ENCODE measurements at places on chromosomes 5 and 9.

DNA sequence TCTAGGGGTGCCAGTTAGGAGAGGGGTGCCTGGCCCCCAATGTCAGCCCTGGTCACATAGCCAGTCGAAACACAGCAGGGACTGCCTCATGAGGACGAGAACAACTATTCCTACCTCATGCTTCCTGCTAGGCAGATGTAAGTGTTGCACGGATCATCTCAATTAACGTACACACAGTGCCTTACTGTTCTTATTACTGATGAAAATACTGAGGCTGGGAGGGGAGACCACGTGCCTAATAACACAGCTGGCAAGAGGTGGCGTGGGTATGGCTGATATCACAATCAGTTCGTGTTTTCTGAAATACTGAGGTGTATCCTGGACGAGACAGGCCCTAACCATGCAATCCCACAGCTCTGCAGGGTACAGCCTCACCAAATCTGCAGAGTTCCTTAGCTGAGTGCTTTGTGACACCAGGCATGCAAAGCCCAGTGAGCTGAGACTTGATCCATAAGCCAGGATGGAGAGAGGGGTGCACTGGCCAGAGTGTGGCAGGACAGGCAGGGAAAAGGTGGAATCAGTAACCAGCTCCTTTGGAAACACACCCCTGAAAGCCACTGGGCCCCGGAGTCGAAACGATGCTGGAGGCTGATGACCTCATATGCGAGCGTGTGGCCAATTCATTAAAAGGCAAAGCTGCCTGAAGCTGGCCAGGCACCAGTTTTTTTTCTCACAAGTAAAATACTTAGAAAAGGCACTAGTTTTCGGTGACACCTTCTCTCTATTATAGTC is 63.9 kb downstream of the PRRT1B start:
- no peak for DNase-seq

GRCh38 chr9:131697908-131698617 is 41.8 kb downstream of the RAPGEF1 start:
- no peak for DNase-seq

GRCh38 chr5:158033724-158034123 is 174.8 kb upstream of the CLINT1 start:
- no peak for DNase-seq

GRCh38 chr5:10595293-10595671 is 31.4 kb downstream of the ANKRD33B start:
- no peak for DNase-seq

DNA sequence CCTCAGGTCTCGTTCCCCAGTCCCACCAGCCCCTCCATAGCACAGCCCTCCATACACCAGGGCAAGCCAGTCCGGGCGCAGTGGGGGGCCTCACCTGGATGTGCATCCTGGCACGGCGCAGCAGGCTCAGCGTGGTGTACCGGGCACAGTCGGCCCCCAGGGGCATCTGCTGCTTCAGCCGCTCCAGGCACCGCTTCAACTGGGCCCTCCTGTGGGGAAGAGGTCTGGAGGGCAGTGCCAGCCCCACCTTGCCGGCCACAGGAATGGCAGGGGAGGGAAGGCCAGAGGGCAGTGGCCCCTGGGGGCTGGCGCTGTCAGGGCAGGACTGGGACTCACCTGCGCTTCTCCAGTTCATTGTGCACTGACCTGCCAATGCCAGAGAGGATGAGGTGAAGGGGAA is 1.4 kb downstream of the MXD3 start:
- no peak for DNase-seq

GRCh38 chr9:94692601-94693000 is 33.9 kb upstream of the AOPEP start:
- DNase-seq, result no peak

GRCh38 chr5:150107909-150108447 is 21.6 kb upstream of the CSF1R start:
- DNase-seq, result no peak

GRCh38 chr9:92345582-92345981 is 19.8 kb downstream of the CENPP start:
- DNase-seq, result no peak

DNA sequence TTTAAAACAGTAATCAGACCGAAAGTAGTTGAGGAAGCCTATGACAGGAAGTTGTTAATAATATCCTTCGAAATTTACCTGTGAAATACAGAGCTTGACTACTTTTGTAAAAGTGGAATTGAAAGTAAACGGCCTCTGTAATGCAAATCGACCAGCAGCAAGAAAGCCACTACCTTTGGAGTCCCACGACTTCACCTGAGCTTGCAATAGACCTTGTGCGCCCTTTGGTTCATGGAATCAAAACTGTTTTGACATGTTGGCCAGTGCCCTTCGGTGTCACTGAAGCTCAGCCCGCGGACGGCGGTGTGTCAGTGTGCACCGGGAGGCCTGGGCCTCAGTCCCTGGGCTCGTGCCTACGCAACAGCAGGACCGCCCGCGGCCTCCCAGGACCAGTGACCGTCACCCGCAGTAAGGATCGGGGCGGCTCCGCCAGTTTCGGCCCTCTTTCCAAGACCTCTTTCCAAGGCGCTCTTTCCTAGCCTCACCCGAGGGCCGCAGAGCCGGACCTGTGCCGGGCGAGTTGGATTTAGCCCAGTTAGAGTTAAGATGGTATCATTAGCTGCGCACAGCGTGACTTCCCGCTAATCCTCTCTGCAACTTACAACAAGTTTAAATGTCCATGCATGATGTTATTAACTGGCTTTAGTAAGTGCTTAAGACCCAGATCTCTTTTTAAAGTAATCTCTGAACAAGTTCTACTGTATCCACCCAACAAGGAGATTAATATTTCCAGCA is 223.3 kb downstream of the MEF2C start:
- DNase-seq, result no peak

DNA sequence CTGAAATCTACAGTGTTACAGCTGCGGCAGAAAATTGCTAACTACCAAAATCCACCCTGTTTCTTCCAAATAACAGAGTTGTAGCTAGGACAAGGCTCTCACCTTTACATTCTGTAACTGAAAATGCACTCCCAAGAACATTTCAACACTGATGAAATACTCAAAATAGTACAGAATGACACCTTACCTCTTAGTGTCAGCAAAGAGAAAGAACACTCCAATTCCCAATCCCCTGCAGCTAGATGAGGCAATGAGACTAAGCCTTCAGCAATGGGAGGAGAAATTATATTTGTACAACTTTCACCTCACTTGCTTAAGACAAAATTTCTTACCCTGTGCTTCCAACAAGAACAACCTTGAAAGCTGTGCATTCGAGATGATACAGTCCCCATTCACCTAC is 31.2 kb downstream of the STRBP start:
- no peak for DNase-seq

- no peak for DNase-seq
Measured at GRCh38 chr5:154103233-154103632, 64.5 kb downstream of the MFAP3 start.

DNA sequence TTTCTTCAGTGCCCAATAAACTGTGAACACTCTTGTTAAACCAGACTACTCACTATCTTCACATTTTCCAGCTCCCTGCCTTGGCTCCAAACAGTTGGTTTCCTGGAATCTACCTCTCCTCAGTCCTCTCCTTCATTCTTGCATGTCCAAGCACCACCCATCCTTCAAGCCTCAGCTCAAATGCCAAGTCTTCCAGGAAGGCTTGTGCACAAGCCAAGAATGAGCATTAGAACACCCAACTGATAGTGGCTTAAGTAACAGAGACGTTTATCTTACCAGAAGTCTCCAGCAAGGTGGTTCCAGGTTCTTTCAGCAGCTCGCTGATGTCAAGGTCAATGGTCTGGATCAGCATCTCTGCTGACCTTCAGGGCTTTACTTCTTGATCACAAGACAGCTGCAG is 60.1 kb downstream of the PTPDC1 start:
- no peak for DNase-seq

- no peak for DNase-seq
Measured at GRCh38 chr9:136447173-136447778, 7.6 kb upstream of the INPP5E start.

DNA sequence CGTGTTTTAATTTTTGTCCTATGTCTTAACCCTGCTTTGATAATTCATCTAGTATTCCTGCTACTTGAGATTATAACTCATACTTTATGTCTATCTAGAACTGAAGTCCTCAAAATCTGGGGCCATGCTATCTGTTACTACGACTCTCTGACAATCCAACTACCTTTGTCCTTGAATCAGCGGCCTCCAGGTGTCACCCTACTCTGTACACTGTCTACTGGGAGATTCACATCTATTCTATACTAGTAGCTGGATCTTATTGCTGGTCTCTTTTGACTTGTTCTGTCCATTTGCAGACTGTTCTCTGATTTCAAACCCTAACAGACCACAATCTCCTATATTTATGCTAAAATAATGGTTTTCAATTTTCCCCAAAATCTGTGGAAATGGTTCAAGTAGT is 225.5 kb upstream of the ELAVL2 start:
- no peak for DNase-seq

DNA sequence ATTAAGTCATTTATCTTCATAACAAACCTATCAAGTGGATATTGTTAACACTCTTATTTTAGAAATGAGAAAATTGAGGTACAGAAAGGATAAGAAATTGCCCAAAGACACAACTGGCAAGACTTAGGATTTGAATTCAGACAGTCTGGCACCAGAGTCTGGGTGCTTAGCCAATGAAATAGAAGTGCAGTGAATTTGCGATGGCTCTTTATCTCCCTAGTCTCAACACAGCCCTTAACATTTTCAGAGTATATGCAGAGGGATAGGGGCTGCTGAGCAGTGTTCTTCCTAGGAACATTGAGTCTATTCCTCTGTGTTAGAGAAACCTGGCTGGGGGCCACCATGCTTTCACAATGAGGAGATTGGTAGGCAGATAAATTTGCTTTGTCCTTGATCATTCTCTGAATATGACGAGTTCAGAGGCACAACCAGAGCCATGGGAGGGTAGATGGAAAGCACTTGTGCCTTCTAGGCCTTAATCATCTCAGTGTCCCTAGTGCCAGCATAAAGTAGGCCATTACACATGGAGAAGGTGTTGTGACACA is 6.1 kb upstream of the FSD1L start:
- no peak for DNase-seq

GRCh38 chr5:169003721-169004541 is 297.0 kb downstream of the SLIT3 start:
- DNase-seq, result no peak

- no peak for DNase-seq
Measured at GRCh38 chr5:34491251-34491620, 164.9 kb upstream of the RAI14 start.

GRCh38 chr9:93022066-93022465 is 36.4 kb upstream of the SUSD3 start:
- no peak for DNase-seq

DNA sequence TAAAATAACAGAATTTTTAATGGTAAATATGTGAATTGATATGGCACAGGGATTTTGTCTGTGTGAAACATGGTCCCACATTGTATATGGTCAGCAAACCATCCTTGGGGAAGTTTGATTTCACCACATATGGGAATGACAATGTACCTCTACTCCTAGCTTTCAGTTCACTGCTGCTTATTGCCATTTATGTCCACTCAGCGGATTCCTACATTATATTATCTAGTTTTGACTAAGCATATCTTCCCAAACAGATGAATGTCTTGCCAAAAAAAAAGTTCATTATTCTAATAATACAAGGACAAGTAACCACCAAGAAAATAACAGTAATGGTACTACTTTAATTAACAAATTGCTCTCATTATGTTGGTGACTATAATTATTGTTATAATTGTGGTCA is 1521.6 kb downstream of the MAT2B start:
- no peak for DNase-seq

DNA sequence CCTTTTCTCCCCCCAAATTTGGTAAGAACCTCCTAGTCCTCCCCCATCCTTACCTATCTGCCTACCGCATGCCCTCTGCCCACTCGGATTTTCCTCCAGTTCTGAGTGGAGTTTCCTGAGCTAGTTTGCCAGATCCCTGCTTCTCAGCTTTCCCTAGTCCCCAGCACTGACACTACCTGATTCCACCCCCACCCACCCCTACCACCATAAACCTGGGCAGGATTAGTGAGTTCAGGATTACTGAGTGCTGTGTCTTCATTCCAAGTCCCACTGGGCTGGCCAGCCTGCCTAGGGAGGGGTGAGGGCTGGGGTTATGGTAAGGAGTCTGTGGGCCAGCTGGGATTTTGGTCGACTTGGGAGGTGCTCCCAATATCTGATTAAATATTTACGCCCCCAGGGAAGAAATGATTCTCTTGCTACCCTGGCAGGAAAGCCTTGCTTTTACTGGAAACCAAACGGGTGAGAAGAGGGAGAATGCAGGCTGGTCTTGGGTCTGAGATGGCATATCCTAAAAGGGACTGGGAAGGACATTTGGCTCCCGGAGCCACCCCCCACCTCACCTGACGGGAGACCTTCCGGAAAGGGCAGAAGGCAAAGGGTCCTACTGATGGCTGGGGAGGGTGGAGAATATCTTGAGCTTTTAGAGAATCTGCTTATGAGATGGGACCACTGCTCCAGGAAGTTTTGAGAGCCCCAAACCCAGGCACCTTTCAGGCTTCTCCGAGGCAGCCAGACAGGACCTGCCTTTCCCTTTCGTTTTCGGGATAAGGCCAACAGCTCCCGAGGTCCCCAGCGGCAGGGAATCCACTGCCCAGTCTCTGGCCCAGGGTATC is 3.7 kb downstream of the PITX1 start:
- DNase-seq, result no peak

DNA sequence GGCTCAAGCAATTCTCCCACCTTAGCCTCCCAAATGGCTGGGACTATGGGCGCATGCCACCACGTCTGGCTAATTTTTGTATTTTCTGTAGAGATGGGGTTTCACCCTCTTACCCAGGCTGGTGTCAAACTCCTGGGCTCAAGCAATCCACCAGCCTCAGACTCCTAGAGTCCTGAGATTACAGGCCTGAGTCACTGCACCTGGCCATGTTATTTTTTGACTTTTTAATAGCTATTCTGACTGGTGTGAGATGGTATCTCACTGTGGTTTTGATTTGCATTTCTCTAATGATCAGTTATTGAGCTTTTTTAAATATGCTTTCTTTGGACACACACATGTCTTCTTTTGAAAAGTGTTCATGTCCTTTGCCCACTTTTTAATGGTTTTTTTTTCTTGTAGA is 38.2 kb downstream of the FBXW2 start:
- no peak for DNase-seq

- no peak for DNase-seq
Measured at GRCh38 chr5:17831279-17831678, 197.0 kb downstream of the TAF11L14 start.

DNA sequence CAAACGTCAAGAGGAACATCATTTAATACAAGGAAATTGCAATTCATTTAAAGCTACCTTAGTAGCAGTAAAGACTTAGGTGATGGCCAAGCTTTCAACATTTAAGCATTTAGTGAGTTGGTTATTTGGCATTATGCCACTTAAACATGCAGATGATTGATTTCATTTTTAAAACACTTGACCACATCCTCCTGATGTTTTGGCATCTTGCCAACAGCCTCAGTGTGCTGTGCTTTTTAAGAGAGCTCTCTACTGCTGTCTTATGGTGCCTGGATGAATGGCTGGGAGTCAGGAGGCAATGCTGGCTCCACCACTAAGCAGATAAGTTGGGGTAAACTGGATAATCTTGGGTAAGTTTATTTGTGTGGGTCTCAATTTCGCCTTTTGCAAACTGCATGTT is 364.5 kb downstream of the MAN2A1 start:
- peak; percentile 8 for DNase-seq

- DNase-seq, result no peak
Measured at GRCh38 chr5:178455480-178455835, 134.7 kb downstream of the COL23A1 start.

- no peak for DNase-seq
Measured at GRCh38 chr5:142132916-142133315, 24.3 kb downstream of the NDFIP1 start.
